Activated naive CD4-positive, alpha-beta T cell treated with anti-CD3 and anti-CD28 coated beads, Interleukin-2, amount 50 U/mL, for 72 hours (primary cell): ENCODE measurements at places on chromosomes 3 and 15.

- DNase-seq, result no peak
Observed at GRCh38 chr15:89023311-89023961, 64.8 kb upstream of the ABHD2 start.

DNA sequence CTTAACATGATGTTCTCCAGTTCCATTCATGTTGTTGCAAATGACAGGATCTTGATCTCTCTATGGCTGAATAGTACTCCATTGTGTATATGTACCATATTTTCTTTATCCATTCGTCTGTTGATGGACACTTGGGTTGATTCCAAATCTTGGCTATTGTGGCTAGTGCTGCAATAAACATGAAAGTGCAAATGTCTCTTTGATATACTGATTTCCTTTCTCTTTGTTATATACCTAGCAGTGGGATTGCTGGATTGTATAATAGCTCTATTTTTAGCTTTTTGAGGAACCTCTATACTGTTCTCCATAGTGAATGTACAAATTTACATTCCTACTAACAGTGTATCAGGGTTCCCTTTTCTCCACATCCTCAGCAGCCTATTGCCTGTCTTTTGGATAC lies 5.9 kb upstream of the RBP2 start:
- DNase-seq, result no peak

GRCh38 chr3:104961851-104962250 lies 404.9 kb upstream of the ALCAM start:
- DNase-seq, result no peak

GRCh38 chr3:164851905-164852304 lies 226.4 kb downstream of the SI start:
- no peak for DNase-seq

GRCh38 chr3:16249886-16250285 lies 14.9 kb downstream of the DPH3 start:
- no peak for DNase-seq

DNA sequence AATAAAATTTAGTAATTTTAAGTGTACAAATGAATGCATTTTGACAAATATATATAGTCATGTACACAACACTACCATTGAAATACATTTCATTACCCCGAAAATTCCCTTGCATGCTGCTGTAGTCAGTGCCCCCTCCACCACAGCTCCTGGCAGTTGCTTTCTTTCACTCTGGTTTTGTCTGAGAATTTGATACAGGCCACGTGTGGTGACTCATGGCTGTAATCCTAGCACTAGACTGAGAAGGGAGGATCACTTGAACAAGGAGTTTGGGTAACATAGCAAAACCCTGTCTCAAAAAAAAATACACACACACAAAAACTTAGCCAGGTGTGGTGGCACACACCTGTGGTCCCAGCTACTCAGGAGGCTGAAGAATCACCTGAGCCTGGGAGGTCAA lies 65.4 kb downstream of the TFRC start:
- DNase-seq, result no peak

DNA sequence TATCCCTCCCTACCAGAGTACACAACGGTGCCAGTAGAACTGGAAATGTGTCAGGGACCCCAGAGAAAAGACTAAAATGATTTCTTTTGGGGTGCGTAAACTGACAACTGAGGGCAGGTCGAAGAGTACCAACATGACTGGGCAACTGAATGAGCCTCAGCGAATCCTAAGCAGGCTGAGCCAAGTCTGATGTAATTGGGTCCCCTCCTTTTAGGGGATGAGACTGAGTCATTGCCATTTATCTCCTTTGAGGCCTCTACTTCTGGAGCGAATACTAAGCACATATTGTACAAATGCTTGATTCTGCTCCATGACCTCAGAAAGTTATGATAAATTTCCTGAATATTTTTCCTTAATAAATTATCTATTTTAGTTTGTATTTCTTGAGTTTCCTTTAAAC lies 17.3 kb upstream of the GPR156 start:
- no peak for DNase-seq

DNA sequence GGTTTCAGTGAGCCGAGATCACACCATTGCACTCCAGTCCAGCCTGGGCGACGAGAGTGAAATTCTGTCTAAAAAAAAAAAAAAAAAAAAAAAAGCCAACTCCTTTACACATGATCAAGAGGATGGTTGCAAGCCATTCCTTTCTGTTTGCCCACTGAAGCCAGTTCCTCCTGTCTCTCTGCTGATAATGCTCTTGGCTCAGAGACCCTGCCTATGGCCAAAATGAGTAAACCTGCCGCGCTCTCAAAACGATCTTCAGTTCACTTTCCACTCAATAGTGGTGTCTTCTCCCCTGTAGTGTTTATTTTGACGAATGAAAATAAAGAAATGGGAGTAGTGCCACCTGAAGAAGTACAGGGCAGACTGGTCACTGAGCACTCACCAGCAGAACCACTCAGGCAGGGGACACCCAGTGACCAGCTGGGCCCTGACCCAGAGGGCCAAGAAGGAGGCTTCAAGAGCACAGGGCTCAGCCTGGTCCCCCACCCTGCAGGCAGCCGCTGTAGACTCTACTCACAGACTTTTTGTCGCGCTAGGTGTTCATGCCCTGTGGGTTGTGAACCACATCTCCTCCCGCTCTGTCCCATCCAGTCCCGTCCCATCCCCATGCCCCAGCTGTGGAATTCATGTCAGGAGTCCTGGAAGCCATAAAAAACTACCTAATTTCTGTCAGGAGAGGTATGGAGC lies 23.6 kb downstream of the GRAMD2A start:
- no peak for DNase-seq

- no peak for DNase-seq
Observed at GRCh38 chr3:195540027-195540426, 3.1 kb downstream of the PPP1R2 start.

DNA sequence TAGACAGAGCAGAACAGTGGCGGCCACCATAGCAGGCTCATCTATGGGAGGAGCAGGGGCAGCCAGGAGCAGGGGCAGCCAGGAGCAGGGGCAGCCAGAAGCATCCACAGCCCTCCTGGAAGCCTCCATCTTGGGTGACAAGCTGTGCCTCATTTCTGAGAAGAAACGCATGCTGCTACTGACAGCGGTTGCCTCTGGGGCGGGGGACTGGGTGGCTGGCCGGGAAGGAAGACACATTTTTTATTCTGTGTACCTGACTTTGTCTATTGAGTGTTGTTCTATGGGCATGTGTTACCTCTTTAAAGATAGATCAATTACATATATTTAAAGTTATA lies 71.5 kb upstream of the KLF13 start:
- DNase-seq, result no peak

- DNase-seq, result no peak
Observed at GRCh38 chr3:132787616-132788300, 65.5 kb upstream of the NPHP3 start.

- no peak for DNase-seq
Observed at GRCh38 chr3:61182662-61183061, 68.6 kb downstream of the FHIT start.

DNA sequence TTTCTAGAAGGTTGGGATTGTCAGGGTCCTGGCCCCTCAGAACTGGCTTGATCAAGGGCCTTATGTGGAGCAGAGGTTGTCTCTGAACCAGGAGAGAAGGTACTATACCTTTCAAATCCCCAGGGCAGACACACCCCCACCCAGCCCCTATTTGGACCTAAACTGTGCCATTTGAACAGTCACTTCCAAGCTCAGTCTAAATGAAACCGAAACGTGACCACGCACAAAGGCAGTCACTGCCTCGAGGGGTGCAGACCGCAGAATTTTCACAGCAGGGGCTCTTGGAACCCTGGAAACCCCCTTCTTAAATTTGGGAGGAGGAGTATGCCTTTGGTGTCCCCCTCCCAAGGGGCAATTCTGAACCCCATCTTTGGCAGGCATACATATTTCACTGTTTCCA lies 53.7 kb downstream of the GRIP2 start:
- no peak for DNase-seq

GRCh38 chr3:54784021-54784420 lies 143.8 kb downstream of the LRTM1 start:
- DNase-seq, result no peak

DNA sequence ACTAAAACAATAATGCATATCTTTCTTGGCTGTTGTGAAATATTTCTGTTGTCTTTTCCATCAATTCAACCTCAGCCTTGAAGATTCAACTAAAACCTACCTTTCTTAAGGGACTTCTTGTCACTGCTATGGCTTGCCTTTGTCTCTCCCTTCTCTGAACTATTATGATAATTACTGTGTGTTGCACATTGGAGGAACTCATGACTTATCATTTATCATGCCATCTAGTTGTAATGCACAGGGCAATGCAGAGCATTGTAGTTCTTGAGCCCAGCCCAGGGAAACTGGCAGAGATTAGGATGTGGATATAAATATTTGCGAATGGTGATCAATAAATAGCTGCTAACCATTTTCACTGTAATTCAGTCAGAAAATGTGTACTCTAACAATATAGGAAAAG lies 427.1 kb upstream of the FRG2C start:
- DNase-seq, result no peak

DNA sequence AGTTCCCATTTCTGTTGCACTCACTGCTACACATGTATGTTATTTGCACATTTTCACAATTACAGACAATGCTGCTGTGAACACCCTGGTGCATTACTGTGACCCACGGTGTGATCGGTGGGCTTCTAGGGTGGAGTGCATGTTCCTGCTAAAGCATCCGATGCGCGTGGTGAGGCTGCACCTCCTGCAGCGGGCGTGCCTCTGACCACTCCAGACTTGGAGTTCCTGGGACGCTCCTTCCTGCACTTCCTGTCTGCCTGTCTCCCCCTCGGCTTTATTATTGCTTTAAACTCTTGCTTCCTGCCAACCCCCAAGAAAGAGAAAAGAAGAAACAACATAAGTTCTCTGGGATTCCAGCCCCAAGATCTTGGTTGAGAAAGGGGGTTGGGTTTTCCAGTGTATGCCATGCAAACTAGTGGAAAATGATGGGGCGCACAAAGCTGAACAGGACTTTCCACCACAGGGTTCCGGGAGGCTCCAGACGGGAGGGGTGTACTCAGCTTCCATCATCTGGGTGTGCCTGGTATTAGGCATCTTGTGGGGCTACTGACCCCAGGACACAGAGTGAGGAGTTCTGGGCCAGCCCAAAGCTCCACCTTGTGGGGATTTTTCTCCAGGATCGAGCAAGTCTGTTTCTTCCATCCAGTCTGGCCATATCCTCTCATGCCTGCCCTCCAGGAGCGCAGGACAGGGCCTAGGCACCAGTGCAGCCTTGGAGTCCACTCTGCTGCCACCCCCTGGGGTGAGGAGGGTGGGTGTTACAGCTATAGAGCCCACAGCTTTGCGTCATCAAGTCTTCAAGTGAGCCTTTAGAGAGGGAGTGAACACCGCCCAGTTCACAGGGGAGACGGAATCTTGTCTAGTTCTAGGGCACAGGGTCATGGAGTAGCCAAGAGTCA lies 11.2 kb downstream of the RPL32 start:
- DNase-seq, result no peak

GRCh38 chr15:49190586-49190985 lies 20.5 kb downstream of the GALK2 start:
- no peak for DNase-seq

DNA sequence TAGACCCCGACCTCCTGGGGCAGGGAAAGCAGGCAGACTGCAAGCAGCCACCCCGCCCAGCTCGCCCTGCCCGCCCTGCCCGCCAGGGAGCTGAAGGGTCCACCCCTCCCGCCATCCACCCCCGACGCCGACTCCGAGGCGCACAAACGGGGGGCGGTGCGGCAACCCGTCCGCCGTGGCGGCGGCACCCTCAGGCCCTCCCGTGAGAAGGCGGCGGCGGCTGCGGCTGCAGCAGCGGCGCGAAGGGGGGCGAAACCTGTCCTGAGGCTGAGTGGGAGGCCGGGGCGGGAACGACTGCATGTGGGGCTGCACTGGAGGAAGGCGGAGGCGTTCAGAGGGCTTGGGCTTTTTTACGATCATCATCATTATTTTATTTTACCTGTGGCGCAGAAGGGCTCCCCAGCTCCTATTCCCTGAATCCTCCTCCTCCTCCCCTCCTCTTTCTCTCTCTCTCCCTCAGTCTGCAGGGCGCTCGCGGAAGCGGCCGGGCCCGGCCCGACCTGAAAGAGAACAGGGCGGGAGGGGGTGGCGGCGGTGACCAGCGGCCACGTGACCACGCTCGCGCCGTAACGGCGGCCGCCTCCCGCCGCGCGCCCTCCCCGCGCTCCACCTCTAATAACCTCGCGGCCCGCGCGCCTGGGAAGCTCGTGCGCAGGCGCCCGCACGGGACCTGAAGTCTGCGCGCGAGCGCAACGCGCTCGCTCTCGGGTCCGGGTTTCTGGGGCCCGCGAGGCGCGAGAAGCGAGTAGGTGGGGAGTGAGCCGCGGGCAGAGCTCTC lies at the start of gene TBC1D5:
TSS of gene TBC1D5 (minus strand) at position 530 of the 778 bp plus-strand sequence. CDS start 234,061 bp downstream, outside the sequence.
- peak; percentile 98 for DNase-seq
